Posterior vena cava (tissue), 2 donors: ENCODE measurements at places on chromosomes 1 and 21. TPM values are rescaled to one million over a fixed set of nuclear protein-coding genes. Genes with fewer than 3 reads are reported as not detected.

The FAM72A gene
- 2.6 TPM for total RNA-seq

The ATAD3C gene
- 0.14 TPM for total RNA-seq

The HLX gene
- 22.1 TPM for total RNA-seq

The HIVEP3 gene
- 5.5 TPM for total RNA-seq

The C1orf167 gene
- 2.1 TPM for total RNA-seq

The VWA5B1 gene
- total RNA-seq: not detected

The DISP3 gene
- not detected for total RNA-seq

The GBP4 gene
- total RNA-seq: 5.5 TPM
